Natural killer cell (primary cell): ENCODE measurements at places on chromosomes 12 and 14. TPM values are rescaled to one million over a fixed set of nuclear protein-coding genes. Genes with fewer than 3 reads are reported as not detected.
A peak's percentile ranks its signal among the peaks of the same experiment; 100 is the strongest.

NYNRIN gene
- total RNA-seq: 0.42 TPM

DNA sequence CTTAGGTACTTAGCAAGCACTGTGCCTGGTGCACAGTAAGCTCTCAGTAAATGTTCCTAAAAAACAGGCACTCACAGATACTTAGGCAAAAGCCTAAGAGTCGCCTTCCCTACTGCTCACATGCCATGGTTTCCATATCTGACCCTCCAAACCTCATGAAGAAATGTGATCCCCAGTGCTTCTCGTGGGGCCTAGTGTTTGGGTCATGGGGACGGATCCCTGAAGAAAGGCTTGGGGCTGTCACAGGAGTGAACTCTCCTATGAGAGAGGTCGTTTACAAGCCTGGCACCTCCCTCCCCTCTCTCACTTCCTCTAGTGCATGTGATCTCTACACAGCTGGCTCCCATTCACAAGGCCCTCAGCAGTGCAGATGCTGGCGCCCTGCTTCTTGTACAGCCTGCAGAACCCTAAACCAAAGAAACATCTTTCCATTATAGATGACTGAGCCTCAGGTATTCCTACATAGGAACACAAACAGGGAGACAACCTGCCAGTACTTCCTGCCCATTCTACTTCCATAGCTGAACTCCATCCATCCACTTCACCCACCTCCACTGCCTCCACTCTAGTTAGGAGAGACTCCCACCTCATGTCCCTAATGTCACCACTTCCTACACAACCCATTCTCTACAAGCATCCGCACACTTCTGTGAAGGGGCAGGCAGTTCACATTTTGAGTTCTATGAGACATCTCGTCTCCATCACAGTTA lies 2.9 kb downstream of the SLC15A4 start:
- peaks cover 71% of the 10 kb centered on the region for H3K4me1 ChIP-seq
- no peaks in the 10 kb centered on the region for H3K27me3 ChIP-seq
- peak overlapping the region; percentile 60 for H3K27ac ChIP-seq

SVOP gene
- total RNA-seq: not detected

DNA sequence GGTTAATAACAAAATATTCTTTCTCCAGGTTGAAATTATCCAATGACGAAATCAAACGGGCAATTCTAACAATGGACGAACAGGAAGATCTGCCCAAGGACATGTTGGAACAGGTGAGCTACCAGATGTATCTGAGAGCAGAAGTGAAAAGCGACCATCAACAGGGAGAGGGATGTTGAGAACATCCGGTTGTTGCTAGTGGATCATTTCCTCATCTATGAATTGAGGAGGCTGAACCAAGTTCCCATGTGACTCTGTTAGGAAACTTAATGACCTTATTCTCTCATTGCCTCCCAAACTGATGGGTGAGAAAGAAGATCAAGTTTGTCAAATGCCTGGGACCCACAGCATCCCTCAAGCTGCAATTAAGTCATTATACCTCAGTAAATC lies 117.7 kb downstream of the GPR135 start:
- peaks cover 7% of the 10 kb centered on the region for H3K36me3 ChIP-seq
- H3K27me3 ChIP-seq: no peaks in the 10 kb centered on the region
- H3K27ac ChIP-seq: no peak overlapping the region
- no peak for DNase-seq
- H3K4me3 ChIP-seq: no peak overlapping the region
- H3K4me1 ChIP-seq: no peaks in the 10 kb centered on the region

DNA sequence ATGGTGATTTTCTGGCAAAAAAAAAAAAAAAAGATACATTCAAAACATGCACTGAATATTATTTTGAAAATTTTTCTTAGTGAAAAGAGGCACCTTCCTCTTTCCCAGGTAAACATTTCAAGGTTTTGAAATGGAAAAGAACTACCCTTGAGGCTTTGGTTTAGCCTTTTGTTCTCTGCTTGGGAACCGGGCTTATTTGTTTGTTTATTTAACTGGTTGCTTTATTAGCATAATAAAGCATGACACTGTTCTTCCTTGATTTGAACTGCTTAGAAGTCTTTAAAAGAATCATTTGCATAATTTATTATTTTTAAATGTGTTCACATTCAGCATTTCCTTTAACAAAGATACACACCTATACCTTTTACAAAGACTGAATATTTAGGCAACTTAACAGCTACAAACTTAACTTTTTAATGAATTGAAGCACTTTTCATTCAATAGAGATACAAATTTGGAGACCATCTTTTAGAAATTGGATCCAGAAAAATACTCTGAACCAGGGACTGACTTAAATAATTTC lies 174.5 kb downstream of the FBXL14 start:
- no peak overlapping the region for H3K4me3 ChIP-seq
- H3K4me1 ChIP-seq: no peaks in the 10 kb centered on the region
- H3K27me3 ChIP-seq: no peaks in the 10 kb centered on the region
- no peaks in the 10 kb centered on the region for H3K36me3 ChIP-seq

DNA sequence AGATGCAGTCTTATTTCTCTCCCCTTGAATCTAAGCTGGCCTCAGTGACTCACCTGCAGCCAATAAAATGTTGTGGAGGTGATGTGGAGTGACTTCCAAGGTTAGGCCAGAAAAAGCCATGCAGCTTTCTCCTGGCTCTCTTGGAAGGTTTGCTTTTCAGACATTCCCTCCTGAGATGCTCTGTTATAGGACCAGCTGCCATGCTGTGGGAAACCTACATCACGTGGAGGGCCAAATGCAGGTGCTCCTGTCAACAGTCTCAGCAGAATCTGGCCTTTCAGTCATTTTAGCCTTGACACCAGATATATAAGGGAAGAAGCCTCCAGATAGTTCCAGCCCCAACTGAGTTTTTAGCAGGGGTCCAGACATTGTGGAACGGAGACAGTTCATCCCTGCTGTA lies 38.1 kb upstream of the DACT1 start:
- H3K27ac ChIP-seq: no peak overlapping the region
- no peak for DNase-seq
- H3K4me3 ChIP-seq: no peak overlapping the region
- no peaks in the 10 kb centered on the region for H3K4me1 ChIP-seq

DNA sequence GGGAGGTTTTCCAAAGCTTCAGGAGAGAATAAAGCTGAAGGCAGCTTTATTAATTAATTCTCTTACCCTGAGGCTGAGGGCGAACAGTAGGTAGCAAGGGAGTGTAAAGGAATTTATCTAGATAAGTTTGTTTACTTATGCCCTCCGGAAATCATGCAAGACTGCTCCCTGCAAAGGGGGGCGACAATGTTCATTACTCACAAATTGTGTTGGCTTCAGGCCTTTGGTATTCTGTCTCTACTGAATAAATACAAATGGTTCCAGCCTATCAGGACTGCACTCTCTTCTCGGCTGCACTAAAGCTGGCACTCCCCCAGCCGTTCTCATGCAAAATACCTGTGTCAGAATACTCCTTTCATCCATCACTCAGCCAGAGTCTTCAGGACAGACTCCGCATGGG lies 120.8 kb downstream of the PPHLN1 start:
- no peak overlapping the region for H3K4me3 ChIP-seq
- DNase-seq: no peak
- no peak overlapping the region for H3K27ac ChIP-seq
- no peaks in the 10 kb centered on the region for H3K4me1 ChIP-seq
- H3K36me3 ChIP-seq: peaks cover 31% of the 10 kb centered on the region

TNS2 gene
- total RNA-seq: 1.8 TPM

HSPA2 gene
- 1.1 TPM for total RNA-seq

RAPGEF3 gene
- total RNA-seq: 0.49 TPM

NUAK1 gene
- total RNA-seq: 3.4 TPM

DNA sequence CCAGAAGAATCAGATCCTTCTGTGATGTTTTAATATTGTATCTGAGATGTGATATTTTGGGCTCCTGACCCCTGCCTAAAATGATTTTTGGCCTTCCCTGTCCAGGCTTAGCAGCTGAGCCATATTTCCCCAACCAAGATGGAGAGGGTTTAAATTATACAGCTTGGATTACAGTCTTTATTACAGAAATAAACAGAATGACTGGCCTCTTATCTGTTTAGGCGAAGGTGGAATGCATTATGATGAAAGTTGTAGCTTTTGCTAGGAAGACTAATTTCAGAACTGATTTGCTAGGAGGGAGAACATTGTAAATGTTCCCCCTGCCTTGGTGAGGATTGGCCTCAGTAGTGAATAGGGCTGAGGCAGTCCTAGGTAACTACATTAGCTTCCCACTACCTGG lies 23.3 kb downstream of the BMAL2 start:
- no peak overlapping the region for H3K27ac ChIP-seq
- DNase-seq: no peak
- H3K27me3 ChIP-seq: no peaks in the 10 kb centered on the region
- H3K4me1 ChIP-seq: no peaks in the 10 kb centered on the region
- H3K4me3 ChIP-seq: no peak overlapping the region
- H3K36me3 ChIP-seq: no peaks in the 10 kb centered on the region

DNA sequence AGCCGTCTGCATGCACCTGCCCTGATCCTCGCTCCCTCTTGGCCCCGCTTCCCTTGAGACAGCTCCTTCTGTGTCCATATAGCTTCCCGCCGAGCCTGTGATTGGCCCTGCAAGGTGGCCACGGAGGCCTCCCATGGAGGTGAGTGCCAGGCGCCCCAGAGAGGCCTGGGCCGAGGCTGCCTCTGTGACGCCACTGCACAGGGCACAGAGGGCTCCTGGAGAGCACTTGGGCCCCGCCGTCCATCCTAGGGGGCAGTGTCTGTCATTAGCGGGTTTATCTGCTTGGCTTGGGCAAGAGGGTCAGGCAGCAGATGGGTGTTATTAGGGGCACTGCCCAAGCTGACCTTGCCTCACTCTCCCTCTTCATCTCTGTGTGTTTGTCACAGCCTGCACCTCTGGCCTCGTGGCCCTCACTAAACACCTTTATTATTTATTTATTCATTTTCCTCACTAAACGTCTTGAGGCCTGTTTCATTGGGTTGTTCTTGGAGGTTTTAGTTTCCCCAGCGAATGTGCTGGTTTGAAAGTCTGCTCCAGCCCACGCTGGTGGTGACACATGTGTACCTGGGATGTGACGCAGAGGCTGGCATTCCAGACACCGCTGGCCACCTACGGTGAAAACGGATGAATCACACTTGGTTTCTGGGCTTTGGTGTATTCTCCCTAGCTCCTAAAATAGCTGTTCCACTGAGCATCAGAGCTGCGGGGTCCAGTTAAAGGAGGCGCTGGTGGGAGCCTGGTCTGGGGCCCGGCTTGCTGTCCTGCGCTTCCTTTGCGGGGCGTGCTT lies 5.9 kb downstream of the ZFYVE21 start:
- H3K27me3 ChIP-seq: no peaks in the 10 kb centered on the region
- no peak overlapping the region for H3K27ac ChIP-seq
- H3K4me3 ChIP-seq: no peak overlapping the region
- DNase-seq: no peak
- H3K4me1 ChIP-seq: peaks cover 6% of the 10 kb centered on the region
- H3K36me3 ChIP-seq: no peaks in the 10 kb centered on the region

NEUROD4 gene
- total RNA-seq: not detected

- no peak overlapping the region for H3K4me3 ChIP-seq
- no peaks in the 10 kb centered on the region for H3K36me3 ChIP-seq
- DNase-seq: no peak
- no peak overlapping the region for H3K27ac ChIP-seq
Measured at GRCh38 chr14:43525658-43526057, 981.4 kb downstream of the FSCB start.

GSC gene
- 0.77 TPM for total RNA-seq

TMPRSS12 gene
- total RNA-seq: not detected

DNA sequence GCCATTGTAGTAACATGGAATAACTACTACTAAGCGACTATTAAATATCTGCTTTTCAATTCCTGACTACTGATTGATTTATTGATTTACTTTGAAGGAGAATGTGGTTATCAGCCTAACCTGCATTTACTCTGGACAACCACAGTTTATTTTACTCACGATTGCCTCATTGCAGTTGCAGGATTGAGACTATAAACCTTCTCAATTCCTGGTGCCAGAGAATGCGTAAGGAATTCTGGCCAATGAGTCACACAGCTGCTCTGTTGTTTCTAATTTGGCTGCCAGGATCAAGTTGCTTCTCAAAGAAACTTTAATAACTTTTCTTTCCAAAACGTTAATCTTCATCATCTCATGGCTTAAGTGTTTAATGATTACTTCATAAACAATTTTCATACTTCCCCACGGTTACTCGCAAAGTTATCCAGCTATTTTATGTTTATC lies 13.1 kb upstream of the TMTC1 start:
- H3K4me1 ChIP-seq: no peaks in the 10 kb centered on the region
- H3K36me3 ChIP-seq: no peaks in the 10 kb centered on the region
- no peak overlapping the region for H3K27ac ChIP-seq
- no peak for DNase-seq

- peaks cover 9% of the 10 kb centered on the region for H3K4me1 ChIP-seq
- no peak overlapping the region for H3K4me3 ChIP-seq
- no peak for DNase-seq
Measured at GRCh38 chr12:108127654-108128053, 1.4 kb upstream of the WSCD2 start.
